ENCODE measurements at places on chromosomes 16 and 17.

- DNase-seq, result peak; percentile 53
Observed at GRCh38 chr16:89442990-89443726, 47.2 kb downstream of the ANKRD11 start.

DNA sequence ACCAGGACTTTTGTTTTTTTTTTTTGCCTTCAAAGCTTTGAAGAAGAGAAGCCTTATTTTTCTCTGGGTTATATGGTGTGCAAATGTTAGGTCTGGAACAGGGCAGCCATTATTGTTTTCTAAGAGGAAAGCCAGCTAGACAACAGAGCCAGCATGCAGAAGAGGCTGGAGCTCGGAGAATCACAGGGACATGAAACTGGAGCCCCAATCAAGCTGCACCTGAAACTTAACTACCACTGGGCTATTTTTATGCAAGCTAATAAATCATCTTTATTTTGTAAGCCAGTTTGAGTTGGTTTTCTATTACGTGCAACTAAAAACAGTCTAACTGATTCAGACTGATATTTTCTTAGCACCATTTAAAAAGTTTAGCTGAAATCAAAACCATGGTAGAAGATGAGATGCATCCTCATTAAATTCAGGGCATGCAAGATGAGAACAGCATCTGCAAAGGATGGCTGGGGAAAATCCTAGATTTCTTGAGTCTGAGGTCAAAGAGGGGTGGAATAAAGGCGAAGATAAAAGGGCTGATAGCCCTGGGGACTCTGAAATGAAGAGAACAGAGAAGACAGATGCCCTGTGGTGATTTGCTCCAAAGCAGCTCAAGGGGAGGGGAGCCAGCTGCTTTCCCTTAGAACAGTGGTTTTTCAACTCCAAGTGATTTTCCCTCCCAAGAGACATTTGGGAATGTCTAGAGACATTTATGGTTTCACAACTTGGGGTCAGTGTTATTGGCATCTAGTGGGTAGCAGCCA, 177.1 kb upstream of the WSCD1 start:
- DNase-seq, result no peak

DNA sequence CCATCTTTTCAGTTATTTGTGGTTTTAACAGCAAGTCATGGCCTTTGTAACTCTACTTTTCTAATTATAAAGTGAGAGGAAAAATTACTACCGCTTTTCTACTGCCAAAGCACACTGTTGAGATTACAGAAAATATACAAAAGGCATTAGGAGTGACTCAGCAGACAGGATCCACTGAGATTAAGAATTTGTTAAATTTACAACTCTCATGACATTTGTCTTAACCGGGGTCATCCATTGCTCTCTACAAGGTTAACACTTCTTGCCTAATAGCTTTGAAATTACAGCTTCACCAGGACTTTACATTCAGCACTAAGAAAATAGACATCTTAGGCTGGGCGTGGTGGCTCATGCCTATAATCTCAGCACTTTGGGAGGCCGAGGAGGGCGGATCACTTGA, 93.4 kb downstream of the SSH2 start:
- peak; percentile 45 for DNase-seq

DNA sequence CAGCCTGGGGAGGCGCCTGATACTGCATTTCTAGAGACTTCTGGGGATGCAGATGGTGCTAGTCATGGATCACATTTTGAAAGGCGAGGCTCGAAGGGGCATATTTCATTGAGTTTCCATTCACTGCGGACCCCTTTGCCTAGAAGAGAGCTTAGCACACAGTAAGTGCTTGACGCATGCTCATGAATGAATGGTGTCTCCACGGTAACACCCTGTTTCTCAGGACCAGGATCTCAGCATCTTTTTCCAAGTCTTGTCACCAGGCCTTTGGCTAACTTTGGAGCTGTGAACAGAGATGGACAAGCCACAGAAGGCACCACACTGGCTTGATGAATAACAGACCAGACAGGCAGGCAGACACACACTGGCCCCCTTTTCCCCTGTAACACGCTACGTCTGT, 151.3 kb downstream of the FOXL1 start:
- no peak for DNase-seq

DNA sequence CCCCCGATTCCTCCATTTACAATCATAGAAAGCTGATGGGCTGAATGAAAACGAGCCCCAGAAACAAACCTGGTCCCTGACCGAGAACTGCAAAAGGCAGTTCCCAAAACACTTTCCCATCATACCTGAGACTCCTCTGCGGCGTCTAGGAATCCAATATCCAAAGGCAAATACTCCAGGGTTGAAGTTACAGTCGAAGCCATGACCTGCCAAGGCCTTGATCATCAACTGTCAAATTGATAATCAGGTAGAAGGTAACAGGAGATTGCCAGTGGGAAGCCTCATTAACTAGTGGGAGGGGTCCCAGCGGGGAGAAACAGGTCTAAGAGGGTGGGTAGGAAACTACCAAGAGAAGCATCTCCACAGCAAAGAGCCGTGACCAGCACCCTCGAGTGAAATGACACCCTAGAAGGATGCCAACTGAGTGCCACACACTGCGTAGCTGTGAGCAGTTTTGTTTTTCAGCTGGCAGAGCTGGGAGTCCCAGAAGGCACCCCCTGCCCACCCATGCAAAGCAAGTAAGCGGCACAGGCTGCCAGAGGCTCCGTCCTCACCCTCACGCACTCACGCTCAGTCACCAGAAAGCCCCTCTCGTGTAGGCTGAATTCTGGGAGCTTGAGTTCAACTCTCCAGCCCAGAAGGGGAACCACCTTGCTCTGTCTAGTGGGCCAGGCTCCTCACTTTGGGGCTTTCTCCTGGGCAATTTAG, 146.1 kb downstream of the GAS7 start:
- DNase-seq, result no peak

GRCh38 chr17:71203953-71204352, 916.9 kb upstream of the SOX9 start:
- peak; percentile 43 for DNase-seq

- DNase-seq, result peak; percentile 63
Observed at GRCh38 chr16:4323845-4324488, 8.1 kb downstream of the GLIS2 start.

GRCh38 chr17:40316571-40317344, 7.8 kb downstream of the RARA start:
- peak; percentile 82 for DNase-seq

GRCh38 chr16:56513972-56514371, 5.9 kb downstream of the BBS2 start:
- DNase-seq, result peak; percentile 66
